Right atrium auricular region (tissue), 2 donors: ENCODE measurements at places on chromosomes 3 and 15.

GRCh38 chr3:126753191-126754160 is 49.4 kb downstream of the CHCHD6 start:
- no peak for DNase-seq

- DNase-seq = no peak
Measured at GRCh38 chr3:127222163-127222562, 29.2 kb downstream of the PRR23E start.

DNA sequence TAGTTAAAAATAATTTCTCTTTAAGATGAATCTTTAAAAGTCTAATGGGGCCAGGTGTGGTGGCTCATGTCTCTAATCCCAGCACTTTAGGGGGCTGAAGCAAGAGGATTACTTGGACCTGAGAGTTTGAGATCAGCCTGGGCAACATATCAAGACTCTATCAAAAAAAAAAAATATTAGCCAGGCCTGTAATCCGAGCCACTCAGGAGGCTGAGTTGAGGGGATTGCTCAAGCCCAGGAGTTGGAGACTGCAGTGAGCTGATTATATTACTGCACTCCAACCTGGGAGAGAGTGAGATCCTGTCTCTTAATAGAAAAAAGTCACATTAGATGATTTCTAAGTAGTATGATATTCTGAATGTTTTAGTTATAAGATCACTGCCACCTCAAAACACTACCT is 322.0 kb upstream of the MANF start:
- DNase-seq = no peak

DNA sequence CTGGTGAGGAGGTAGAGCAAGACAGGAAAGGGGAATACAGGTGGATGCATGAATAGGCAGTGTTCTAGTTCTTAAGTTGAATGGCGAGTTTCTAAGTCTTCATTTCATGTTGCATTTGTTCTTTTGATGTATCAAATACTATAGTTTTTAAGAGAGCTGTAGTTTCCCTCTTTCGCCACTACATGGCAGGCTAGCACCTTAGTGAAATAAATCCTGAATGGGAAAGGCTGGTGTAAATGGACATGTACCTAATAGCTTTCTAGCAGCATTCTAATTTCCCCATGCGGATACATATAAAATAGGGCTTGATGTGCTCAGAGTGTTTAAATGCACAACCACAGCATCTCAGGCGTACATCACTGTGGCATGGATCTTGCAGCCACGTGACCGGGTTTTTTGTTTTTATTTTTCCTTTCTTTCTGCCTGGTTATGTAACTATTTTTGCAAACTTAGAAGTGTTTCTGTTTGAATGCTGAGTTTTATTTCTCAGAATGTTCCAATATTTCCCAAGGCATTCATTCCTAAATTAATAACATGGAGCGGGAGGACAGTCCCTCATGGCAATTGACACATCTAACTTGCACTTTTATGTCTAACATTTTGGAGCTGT is 23.5 kb upstream of the CLN6 start:
- no peak for DNase-seq

DNA sequence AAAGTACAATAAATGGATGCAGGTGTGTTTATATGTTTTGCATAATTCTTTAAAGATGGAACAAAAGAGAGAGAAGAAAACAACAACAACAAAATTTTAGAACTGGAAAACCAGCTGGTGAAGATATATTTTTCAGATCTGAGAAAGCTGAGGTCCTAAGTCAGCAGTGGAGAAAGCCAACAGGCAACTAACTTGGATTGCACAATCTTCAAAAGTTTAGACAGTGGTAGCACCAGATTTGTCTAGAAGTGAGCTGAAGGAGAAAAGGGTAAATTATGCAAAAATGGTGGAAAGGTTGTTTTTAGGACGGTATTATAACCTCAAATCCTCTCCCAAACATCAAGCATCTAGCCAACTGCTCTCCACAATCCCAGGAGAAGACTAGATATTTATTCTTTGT is 17.0 kb downstream of the FGF12 start:
- no peak for DNase-seq

- peak; percentile 66 for DNase-seq
Measured at GRCh38 chr3:62567097-62568021, 194.0 kb upstream of the FEZF2 start.

- DNase-seq = no peak
Measured at GRCh38 chr3:185995352-185995751, 57.5 kb upstream of the TRA2B start.

- DNase-seq = no peak
Measured at GRCh38 chr15:82810890-82811426, 1.5 kb downstream of the WHAMM start.

- peak; percentile 61 for DNase-seq
Measured at GRCh38 chr3:9397906-9398699, 688 bp downstream of the SETD5 start.

GRCh38 chr3:180626844-180627243 is 24.9 kb downstream of the TTC14 start:
- DNase-seq = no peak

GRCh38 chr3:187770224-187770623 is 25.0 kb upstream of the BCL6 start:
- no peak for DNase-seq

DNA sequence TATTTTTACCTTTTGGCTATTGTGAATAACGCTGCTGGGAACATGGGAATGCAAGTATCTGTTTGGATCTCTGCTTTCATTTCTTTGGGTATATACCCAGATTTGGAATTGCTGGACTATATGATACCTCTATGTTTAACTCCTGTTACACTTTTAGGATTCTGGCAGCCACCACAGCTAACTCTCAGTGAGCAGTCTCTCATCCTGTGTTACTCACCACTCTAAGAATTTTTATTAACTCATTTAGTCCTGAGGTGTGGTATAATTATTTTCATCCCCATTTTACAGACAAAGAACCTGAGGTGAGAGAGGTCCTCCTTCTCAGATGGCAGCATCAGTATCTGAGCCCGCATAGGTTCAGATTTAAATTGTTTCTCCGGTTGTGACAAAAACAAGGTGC is 1.1 kb downstream of the SPATA12 start:
- DNase-seq = no peak

DNA sequence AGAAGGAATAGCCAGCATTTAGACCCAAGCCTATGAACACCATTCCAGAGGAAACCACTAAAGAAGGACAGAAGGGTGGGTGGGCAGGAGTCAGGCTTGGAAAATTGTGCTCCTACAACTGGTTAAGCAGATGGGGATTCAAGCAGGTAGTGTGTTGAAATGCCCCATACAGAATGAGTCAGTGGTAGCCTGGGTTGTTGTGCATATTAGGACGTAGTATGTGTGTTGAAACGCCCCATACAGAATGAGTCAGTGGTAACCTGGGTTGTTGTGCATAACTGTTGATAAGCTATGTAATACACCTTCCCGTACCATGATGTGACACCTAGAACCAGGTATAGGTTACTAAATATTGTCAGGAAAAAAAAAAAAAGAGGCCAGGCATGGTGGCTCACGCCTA is 34.0 kb downstream of the MINDY4B start:
- no peak for DNase-seq

- no peak for DNase-seq
Measured at GRCh38 chr3:52084216-52084945, 28.0 kb upstream of the DUSP7 start.

DNA sequence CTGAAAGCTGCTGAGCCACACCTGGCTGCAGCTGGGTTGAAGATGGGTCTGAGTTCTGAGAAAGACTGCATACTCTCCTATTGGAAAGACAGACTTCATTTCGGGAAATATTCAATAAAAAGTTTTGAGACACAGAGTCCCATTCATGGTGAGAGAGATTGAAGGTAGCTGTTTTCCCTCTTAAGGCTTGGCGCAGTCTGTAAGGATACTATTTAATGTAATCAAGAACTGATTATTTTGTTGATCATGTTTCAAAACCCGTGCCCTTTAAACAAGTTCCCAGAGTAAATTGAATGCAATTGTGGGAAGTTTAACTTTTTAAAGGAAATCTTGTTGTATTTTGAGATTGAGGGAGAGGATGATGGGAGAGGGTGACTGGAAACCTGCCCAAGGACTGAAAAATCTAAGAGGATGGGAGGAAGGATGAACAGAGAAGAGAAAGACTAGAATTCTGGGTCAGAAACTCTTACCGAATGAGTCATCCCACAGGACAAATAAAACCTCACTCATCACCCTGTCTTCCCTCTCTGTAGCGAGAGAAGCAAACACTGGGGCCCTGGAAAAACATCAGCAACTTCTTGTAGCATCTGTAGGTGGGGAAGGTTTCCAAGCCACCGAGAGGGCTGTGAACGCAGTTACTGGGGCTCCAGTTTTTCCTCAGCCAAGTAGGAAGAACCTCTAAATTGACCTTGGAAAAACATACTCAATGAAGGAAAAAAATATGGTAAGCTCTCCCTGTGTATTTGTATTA is 193.2 kb upstream of the TPRG1 start:
- no peak for DNase-seq

- DNase-seq = no peak
Measured at GRCh38 chr3:49277383-49277775, 347 bp upstream of the C3orf62 start.

DNA sequence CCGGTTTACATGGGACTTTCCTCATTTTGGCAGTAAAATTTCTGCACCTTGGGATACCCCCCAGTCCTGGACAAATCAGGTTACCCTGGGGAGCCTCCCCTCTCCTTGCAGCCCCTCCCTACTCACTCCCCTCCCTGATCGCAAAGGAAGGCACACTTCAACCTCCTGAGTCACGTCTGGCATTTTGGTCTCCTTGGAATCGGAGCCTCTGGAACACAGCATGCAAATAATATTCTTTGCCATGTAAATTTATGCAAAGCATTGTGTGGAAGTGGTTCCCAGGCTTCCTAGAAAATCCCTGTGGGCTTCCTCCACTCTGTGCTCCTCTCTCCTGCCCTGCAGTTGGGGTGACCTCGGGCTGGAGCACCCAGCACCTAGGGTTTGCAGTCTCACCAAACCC is 11.6 kb downstream of the SCN5A start:
- no peak for DNase-seq

- DNase-seq = no peak
Measured at GRCh38 chr3:37491343-37491742, 317.0 kb upstream of the LRRFIP2 start.
